Fibroblast of mammary gland (primary cell): ENCODE measurements at places on chromosomes 5 and 9.

DNA sequence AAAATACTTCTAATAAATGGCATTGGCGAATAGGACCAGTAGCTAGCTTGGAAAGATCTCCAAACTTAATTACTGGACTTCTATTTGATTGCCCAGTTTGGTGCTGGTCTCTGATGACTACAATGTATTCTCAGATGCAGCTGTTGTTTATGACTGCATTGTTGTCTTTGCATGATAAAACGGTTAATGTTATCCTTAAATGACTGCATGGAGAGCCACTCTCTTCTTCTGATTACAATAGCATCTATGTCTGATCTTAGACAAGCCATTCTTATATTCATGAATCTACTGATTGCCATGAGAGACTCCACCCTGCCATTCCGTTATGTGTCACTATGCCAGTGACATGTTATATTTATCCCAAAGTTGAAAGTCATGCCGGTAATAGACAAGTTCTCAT lies 42.9 kb upstream of the ERBIN start:
- DNase-seq, result no peak

DNA sequence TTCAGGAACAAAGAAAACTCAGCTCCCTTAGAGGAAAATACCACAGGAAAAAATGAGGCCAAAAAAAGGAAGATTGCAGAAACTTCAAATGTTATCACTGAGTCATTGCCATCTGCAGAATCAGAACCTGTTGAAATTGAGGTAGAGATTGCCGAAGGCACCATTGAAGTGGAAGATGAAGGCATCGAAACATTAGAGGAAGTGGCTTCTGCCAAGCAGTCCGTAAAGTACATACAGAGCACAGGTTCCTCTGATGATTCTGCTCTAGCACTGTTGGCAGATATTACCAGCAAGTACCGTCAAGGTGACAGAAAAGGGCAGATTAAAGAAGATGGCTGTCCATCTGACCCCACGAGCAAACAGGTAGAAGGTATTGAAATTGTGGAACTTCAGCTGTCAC lies 30.8 kb upstream of the NIM1K start:
- DNase-seq, result no peak

GRCh38 chr5:158376679-158377078 lies 517.7 kb upstream of the CLINT1 start:
- DNase-seq, result no peak

DNA sequence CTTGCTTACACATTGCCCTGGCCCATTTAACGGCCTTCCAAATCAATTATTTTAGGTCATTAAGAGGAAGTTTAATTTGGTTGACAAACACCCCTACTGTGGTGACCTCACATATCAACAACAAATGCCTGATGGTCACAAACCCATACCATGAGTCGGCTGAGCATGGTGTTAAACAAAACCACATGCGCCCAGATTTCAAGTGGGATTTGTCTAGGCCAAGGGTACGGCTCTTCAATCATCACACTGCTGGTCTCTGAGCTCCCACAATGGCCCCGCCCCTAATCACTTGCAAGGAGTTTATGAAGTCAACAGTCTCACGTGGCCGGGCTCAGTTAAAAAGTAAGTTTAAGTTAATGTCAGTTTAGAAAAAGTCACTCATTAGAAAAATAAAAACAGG lies 243.8 kb downstream of the CRB2 start:
- DNase-seq, result peak; percentile 25

GRCh38 chr5:65073250-65073661 lies 304.5 kb downstream of the CWC27 start:
- DNase-seq, result peak; percentile 18

DNA sequence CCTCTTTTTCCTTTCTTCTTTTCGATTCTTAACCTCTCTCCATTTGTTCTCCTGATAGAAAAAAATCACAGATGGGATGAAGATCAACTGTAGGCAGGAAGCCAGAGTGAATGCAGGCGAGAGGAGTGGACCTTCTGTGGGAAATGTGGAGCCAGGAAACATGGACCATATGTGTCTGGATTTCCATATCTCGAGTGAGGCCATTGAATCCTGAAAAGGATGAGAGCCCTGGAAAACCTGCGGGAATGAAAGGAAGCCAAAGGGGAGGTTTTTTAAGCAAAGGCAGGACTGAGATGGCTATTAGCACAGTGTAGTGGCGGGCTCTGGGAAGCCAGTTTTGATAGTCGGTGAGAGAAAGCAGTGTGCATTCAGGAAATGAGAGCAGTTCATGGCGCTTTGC lies 139.5 kb upstream of the C9orf72 start:
- DNase-seq, result no peak

DNA sequence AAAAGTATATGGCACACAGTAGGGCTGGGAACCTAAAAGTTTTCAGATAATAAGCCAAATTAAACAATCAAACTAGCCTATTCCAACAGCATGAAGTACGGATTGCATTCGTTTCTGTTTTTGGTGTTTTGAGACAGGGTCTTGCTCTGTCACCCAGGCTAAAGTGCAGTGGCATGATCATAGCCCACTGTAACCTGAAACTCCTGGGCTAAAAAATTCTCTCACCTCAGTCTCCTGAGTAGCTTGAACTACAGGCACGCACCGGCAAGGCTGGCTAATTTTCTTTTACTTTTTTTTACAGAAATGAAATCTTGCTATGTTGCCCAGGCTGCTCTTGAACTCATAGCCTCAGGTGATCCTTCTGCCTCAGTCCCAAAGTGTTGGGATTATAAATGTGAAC lies 5.2 kb downstream of the RFX3 start:
- DNase-seq, result no peak

DNA sequence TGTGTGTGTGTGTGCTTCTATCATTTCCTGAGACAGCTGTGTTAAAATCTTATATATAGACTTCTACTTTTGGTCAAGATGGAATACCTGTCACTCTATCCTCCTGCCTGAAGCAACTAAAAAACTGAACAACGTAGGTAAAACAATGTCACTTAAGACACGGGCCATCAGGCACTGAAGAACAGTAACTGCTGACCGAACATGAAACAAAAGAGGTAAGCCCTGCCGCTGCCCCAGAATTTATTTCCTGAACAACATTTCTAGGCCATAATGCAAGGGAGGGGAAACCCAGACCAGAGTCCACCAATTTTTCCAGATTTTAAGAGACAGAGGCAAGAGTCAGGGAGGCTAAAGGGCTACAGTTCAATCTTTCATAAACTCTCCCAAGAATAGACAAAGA lies 156.0 kb downstream of the CDC42SE2 start:
- DNase-seq, result no peak

DNA sequence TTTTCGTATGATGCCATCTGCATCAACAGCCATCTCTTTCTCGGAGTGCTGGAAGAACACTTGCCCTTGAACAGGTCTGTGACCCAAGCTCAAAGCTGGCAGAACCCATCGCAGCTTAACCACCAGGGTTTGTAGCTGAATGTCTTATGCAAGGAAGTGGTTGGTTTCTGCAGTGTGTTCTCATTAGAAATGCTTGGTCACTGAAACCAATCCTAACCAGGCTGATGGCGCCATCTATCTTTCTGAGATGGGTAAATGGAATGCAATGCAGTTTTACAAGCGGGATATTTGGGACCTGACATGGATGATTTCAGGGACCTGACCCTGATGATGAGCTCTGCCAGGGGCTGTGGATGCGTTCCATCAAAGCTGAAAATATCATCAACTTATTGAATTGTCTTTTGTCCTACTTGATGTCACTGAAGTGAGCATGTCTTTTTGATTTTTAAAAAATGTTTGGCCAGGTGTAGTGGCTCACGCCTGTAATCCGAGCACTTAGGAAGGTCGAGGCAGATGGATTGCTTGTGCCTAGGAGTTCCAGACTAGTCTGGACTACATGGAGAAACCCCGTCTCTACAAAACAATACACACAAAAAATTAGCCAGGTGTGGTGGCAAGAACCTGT lies 28.7 kb downstream of the DMRT3 start:
- peak; percentile 61 for DNase-seq

DNA sequence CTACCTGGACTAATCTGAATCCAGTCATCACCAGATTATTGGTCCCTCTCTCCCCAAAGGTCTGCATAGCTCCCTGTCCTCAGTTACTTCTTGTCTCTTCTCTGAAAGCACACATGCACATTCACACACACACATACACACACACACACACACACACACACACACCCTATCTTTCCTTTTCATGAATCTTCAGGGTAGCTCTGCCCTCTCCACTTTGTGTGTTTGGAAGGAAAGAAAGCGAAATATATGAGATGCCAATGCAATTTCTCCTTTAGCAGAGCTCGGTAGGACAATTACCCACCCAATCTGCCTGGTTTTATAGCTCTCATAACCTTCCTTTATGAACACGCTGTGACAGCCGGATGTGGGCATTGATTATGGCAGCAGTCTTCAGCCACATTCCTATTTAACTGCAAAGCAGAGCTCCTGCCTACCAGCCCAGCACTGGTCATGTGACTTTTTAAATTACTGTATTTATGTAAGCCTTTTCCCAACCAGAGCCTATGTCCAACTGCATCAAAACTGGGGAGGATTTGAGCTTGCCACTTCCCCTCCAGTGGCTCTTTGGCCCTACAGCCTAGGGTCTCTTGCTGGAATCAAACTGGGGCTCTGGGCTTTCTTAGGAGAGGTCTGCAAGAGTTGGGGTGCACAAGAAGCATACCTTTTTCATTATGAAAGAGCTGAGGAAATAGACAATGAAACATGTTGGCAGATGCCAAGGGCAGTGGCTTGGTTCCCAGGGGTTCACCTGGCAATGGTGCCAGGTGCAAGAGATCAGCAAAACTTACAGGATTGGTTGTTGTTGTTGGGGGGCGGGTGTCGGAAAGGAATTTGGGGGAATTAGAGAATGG lies 20.8 kb upstream of the MATR3 start:
- peak; percentile 44 for DNase-seq

DNA sequence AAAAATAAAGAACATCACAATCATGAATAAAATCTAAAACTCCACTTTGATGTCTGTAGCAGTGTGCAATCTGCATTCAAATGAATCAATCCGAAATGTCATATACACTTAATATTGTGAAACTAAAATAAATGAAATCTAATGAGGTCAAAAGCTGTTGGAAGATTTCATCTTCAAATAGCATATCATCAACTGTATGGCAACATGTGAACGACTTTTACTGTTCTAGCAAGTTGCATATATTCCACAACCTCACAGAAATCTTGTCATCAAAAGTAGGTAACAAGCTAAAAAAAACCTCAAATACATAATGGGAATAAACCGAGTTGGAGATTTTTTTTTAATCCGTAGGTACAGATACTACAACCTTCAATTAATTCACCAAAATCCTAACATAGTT lies 1.2 kb downstream of the PTBP3 start:
- DNase-seq, result no peak

DNA sequence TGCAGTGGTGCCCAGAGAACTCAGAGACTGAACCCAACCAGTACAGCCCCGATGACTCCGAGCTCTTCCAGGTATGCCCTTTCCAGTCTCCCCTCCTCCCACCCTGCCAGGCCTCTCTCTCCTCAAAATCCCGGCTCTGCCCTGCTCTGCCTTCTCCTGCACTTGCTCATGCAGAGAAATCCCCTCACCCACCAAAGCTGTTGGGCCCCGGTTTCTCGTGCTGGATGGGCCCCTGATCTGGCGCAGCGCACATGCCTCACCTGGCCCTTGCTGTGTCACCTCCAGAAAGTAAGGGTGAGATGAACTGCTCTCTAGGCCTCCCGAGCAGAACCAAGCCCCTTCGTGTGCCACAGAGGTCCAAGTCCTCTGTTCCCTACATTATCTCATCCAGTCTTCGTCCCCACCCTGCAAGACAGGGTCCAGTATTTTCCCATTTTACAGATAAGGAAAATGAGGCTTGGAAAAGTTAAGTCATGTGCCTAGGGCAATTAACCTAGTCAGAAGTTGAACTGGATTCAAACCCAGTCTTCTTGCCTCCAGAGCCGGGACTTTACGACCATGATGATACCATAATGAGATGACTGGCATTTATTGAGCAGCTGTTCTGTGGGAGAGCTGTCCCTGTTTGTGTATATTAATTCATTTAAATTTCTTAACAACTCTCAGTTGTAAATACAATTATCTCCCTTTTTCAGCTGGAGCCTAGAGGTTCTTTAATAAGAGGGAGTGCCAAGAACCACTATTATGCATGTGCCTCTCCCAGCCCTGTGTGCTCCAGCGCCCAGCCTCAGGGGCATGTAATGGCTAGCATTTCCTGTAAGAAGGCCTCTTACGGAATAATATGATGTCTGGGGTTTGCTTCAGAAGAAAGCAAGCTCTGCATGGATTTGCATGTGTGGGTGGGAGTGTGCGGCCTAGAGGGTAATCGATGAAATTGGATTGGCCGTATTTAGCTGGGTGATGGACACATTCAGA lies 90.7 kb downstream of the PPARGC1B start:
- DNase-seq, result no peak

GRCh38 chr5:172173564-172174153 lies 14.4 kb downstream of the STK10 start:
- peak; percentile 78 for DNase-seq

GRCh38 chr9:4157584-4158499 lies 142.0 kb downstream of the GLIS3 start:
- DNase-seq, result no peak

DNA sequence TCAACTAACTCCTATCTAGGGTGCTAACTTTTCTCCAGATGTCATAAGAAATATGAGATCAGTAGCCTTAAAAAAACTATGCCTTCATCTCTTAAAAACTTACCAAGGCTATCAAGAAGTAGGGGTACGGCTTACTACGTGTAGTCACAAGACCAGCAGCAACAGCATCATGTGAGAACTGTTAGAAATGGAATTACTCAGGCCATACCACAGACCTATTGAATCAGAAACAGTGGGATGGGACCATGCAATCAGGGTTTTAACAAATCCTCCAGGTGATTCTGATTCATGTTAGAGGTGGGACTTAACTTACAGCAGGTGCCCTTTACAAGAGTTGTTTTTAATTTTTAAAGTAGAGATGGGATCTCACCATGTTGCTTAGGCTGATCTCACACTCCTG lies 4.6 kb downstream of the IFNE start:
- no peak for DNase-seq

DNA sequence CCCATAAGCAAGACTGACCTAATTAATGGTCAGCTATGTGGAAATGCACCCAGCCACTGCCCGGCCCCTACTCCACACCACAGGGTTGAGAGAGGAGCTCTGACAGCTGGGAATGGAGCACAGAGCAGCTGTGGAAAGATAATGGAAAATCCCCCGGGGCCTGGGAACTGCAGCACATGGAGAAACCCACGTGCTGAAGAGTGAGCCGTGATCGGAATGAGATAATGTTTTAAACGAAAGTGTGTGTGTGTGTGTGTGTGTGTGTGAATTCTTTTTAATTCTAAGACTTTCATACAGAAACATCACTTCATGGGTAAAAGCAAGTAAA lies 13.1 kb upstream of the SLC12A7 start:
- DNase-seq, result peak; percentile 48

DNA sequence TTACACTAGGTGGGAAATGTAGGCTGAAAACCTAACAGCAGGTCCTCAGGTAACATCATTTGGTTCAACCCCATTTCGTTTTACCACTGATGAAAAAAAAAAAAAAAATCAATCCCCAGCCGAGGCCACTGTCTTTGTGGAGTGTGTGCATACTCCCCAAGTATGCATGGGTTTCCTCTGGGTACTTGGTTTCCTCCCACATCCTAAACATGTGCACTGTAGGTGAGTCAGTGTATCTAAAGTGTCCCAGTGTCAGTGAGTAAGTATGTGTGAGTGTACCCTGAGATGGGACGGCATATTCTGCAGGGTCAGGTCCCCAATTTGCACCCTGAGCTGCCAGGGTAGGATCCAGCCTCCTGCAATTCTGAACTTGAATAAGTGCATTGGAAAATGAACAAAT lies 966.5 kb upstream of the DMAC1 start:
- DNase-seq, result peak; percentile 52
